CD4-positive, alpha-beta T cell treated with Interleukin-1 beta for 1 hour (primary cell): ENCODE measurements at places on chromosomes 11 and 22.

GRCh38 chr22:28792491-28793383 lies 7.6 kb downstream of the XBP1 start:
- no peak for DNase-seq

GRCh38 chr11:132535830-132536229 lies 996.5 kb downstream of the OPCML start:
- no peak for DNase-seq

DNA sequence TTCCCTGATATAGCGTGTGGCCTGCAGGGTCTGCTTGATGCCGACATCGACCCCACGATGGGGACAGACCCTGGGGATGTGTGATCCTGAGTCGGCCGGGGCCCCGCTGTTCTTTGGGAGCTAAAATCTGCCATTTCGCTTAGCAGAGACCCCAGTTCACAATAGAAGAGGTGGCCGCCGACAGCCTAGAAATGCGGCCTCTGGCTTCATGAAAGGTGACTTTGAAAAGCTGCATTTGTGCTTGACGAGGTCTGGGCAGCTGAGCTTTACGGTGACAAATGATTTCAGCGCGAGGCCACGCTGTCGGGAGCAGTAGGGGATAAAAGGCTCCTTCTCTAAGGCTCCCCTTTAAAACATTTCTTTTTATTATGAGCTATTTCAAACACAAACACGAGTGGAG lies 71.7 kb downstream of the RPS6KA4 start:
- no peak for DNase-seq

DNA sequence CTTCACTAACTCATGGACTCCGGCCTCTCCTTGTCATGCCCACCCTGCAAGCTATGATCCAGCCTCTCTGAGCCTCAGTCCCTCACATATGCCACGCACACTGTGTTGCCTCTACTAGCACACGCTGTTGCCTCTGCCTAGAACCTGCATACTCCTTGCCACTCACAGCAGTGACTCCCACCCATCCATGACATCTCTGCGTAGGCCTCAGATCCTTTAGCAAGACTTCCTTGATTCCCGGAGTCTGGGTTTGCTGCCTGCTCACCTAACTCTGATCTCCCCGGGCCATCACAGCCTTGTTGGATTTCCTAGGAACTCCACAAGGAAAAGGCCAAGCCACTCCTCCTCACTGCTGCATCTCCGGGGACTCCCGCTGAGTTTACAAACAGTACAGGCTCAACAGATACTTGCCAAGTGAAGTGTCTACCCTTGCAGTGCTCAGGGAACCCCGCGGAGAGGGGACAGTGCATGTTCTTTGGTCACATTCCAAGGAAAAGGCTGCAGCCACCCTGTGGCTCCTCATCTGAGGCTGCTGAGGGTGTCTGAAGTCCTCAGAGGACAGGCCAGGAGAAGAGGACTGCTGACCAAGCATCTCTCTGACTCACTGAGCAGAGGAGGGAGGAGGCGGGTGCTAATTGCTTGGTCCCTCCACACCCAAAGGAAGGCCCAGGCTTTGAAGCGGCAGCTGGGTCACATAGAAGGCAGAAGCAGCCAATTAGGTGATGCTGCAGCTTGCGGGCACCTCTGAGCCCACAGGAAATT lies 42.4 kb upstream of the NAV2 start:
- DNase-seq = no peak

DNA sequence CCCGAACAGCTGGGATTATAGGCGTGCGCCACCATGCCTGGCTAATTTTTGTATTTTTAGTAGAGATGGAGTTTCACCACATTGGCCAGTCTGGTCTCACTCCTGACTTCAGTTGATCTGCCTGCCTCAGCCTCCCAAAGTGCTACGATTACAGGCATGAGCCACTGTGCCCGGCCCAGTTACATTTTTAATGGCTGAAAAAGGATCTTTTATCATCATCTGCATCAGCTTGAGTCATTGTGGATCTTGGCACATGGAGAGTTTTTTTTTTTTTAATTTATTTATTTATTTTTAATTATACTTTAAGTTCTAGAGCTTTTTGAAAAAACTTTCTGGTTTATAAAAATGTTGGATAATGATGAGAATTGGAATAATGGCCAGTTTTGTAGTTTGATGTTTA lies 8.6 kb downstream of the IGHMBP2 start:
- no peak for DNase-seq

GRCh38 chr11:492427-493226 lies 14.4 kb downstream of the RNH1 start:
- no peak for DNase-seq

GRCh38 chr11:13279487-13279834 lies 1.9 kb downstream of the BMAL1 start:
- no peak for DNase-seq

DNA sequence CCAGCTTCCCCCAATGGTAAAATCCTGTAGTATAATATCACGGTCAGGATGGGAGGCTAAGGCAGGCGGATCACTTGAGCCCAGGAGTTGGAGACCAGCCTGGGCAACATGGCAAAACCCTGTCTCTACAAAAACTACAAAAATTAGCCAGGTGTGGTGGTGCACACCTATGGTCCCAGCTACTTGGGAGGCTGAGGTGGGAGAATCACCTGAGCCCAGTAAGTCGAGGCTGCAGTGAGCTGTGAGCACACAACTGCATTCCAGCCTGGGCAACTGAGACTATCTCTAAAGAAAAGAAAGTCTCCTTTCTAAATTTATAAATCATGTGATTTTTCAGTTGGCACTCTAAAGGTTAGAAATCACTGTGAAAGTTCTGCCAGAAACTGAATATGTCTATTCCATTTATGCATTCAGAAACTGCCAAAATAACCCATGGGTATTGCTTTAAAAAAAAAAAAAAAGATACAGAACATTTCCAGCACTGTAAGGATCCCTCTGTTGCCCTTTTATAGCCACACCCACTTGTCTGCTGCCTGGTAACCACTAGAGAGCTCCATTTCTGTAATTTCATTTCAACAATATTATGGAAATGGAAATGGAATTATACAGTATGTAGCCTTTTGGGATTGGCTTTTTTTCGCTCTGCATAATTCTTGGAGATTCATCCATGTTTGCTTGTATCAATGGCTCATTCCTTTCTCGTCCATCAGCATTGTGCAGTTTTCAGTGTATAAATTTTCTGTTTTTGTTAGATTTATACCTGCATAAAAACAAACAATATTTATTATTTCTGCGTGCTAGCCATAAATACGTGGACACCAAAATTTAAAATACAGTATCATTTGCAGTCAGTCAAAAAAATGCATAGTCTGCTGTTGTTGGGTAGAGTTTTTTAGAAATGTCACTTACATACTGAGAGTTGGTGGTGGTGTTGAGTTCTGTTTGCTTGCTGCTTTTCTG lies 9.4 kb downstream of the CDC45 start:
- DNase-seq = no peak

DNA sequence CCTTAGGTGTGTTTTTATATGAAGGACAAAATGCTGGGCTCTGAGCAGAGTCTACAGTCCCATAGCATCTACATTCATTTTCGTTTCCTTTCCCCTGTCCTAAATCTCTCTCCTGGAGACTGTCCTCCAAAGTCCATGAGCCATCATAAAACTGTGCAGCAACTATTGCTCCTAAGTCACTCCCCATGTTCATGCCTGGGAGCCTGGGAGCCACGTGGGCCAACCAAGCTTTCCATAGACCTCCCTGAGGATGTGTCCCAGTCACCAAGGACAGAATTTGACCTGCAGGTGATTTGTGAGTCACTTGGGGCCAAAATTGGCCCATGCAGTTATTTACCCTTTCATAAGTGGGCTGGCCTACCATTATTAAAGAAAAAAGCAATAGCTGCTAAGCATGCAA lies 28.7 kb downstream of the EHF start:
- no peak for DNase-seq
